ENCODE measurements at places on chromosomes 5 and 9.

- no peak for DNase-seq
Measured at GRCh38 chr5:98308960-98309359, 464.5 kb upstream of the RGMB start.

DNA sequence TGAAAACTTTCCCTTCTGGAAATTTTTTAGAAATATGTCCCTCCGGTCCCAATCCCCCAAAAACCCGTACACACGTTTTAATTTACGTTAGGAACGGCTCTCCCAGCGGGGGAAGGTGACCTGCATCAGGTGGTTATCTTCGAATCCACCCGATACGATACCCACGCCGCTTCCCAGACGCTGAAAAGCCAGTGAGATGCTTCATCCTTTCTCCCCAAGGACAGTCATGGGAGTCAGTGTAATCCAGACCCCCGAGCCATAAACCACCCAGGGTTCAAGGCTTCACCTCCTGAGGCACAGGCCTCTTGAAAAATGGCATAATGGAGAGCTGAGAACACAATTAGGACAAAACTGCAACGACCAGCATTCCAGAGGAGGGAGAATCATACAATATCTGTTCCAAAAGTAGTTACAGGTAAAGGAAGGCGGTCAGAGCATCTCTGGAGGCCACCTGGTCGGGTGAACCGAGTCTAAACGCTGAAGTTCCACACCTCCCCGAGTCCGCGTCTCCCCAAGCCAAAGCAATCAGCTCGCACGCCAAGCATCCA lies 857 bp downstream of the FAM169A start:
- DNase-seq, result no peak

DNA sequence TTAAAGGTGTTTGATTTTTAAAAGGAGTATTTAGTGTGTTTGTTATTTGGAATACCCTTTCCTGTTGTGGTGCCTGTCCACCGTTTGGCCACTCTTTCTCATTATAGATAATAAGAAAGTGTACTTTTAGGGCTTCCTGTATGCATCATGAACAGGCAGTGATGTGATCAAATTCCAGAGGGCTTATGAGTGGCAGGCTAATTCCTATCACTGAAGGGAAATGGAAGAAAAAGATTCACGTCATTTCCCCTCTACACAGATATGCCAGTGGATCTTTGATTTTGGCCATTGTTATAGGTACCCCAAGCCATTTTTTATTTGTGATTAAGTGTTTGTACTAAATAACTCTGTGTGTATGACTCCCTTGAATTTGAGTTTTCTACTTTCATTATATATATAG lies 37.1 kb downstream of the RPS6 start:
- no peak for DNase-seq

DNA sequence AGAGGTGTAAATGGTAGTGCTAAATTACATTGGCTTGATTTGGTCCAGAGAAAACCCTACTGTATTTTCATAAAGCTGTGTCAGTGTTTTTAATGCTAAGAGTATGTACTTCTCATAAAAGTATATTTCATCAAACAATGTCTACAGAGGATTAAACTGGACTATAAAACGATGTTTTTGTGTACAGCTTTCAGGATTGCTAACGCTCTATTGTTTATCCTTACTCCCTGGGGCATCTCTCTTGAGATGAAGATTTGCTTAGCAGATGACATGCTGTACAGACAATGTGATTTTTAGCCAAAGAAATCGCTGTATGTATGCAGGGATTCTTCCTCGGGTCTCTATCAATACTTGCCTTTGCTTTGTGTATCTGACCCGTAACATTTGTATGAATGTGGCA lies 216.0 kb downstream of the FBXL7 start:
- no peak for DNase-seq

- DNase-seq, result no peak
Measured at GRCh38 chr5:142475102-142475513, 150.3 kb upstream of the SPRY4 start.

GRCh38 chr9:18189871-18190670 lies 283.9 kb upstream of the ADAMTSL1 start:
- no peak for DNase-seq

GRCh38 chr5:173795601-173796000 lies 92.5 kb upstream of the CPEB4 start:
- no peak for DNase-seq

GRCh38 chr5:180007582-180007981 lies 64.0 kb downstream of the RNF130 start:
- DNase-seq, result no peak
